ENCODE measurements at places on chromosomes 7 and 10.

- H3K36me3 ChIP-seq = no peaks in the 10 kb centered on the region
- H3K4me3 ChIP-seq = no peak overlapping the region
- H3K27me3 ChIP-seq = no peaks in the 10 kb centered on the region
- H3K27ac ChIP-seq = no peak overlapping the region
Observed at GRCh38 chr7:101932083-101932482, 114.7 kb downstream of the CUX1 start.

GRCh38 chr10:29473406-29474100 is 161.2 kb downstream of the SVIL start:
- H3K4me1 ChIP-seq = peaks cover 3% of the 10 kb centered on the region
- H3K27ac ChIP-seq = no peak overlapping the region
- no peaks in the 10 kb centered on the region for H3K27me3 ChIP-seq
- H3K4me3 ChIP-seq = no peak overlapping the region

- no peak for DNase-seq
- H3K36me3 ChIP-seq = no peaks in the 10 kb centered on the region
- H3K27ac ChIP-seq = no peak overlapping the region
- H3K4me3 ChIP-seq = no peak overlapping the region
- H3K27me3 ChIP-seq = peaks cover 16% of the 10 kb centered on the region
- H3K4me1 ChIP-seq = peaks cover 8% of the 10 kb centered on the region
Observed at GRCh38 chr10:21180604-21181003, 283.5 kb upstream of the NEBL start.

DNA sequence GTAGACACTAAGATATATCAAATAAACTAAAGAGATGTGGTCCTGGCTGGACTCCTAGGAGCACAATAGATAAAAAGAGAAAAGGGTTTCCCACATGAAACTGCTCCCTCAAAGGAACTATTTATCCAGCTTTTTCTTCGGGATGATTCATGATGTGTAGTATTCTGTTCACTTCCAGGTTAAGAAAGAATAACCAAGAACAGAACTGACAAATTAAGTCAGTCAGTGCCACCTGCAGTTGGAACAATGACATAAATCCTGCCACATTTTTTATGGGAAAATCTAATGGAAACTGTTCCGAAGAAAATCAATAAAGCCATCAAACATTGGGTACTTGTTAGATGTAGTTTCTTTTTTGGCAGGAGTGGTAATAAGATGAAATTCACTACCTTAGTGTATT is 87.1 kb downstream of the POLR1F start:
- no peaks in the 10 kb centered on the region for H3K36me3 ChIP-seq
- H3K27me3 ChIP-seq = no peaks in the 10 kb centered on the region
- H3K4me1 ChIP-seq = no peaks in the 10 kb centered on the region
- H3K27ac ChIP-seq = no peak overlapping the region
- H3K4me3 ChIP-seq = no peak overlapping the region

GRCh38 chr7:151487228-151487627 is 32.5 kb downstream of the RHEB start:
- H3K27ac ChIP-seq = no peak overlapping the region
- no peak for DNase-seq
- peaks cover 21% of the 10 kb centered on the region for H3K4me1 ChIP-seq
- H3K27me3 ChIP-seq = no peaks in the 10 kb centered on the region

GRCh38 chr10:60869652-60870415 is 74.2 kb downstream of the RHOBTB1 start:
- no peak overlapping the region for H3K27ac ChIP-seq
- H3K36me3 ChIP-seq = peaks cover 2% of the 10 kb centered on the region
- DNase-seq = no peak

GRCh38 chr7:40946549-40946948 is 756.3 kb downstream of the INHBA start:
- H3K4me1 ChIP-seq = no peaks in the 10 kb centered on the region
- no peaks in the 10 kb centered on the region for H3K36me3 ChIP-seq
- no peak overlapping the region for H3K4me3 ChIP-seq

DNA sequence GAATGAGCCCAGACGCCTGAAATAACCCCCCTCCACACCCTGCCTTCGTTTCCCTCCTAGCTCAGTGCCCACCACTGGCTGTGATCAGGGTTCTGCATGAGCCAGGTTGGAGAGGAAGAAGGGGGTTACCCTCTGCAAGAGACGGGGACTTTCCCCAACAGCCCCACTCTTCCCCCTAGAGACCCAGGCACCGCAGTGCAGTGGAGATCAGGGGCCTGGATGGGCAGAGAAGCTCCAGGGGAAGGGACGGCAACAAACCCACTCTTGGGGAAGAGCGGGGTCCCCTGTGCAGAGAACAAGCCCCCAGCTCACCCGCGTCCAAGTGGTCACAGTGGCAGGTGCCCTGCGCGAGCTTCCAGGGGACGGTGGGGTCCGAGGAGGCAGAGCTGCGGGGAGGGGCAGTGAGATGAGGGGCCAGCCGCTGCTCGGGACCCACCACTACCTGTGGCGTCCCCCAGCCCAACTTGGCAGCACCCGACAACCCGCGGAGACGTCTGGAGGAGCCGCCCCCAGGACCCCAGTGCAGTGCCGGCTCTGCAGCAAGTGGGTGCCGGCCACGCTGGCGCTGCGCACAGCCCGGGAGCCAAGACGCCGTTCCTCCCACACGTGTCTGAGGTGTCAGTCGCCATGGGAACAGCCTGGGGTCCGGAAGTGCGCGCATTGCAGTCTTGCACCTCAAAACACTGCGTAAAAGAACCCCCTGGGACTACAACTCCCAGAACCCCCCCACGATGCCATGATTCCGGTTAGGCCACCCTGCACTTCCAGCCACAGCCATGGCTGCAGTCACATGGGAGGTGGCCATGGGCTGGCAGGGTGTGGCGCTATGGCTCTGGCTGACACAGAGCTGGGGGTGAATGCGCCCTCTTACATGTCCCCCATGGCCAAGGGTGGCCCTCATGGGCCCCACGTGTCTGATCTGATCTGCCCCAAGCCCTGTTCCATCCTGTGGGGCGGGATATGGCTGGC is 45.8 kb upstream of the WIPI2 start:
- no peak for DNase-seq
- no peaks in the 10 kb centered on the region for H3K27me3 ChIP-seq
- H3K36me3 ChIP-seq = no peaks in the 10 kb centered on the region
- no peaks in the 10 kb centered on the region for H3K4me1 ChIP-seq
- H3K27ac ChIP-seq = no peak overlapping the region
- no peak overlapping the region for H3K4me3 ChIP-seq

GRCh38 chr10:6232846-6233724 is 30.4 kb downstream of the PFKFB3 start:
- H3K36me3 ChIP-seq = peaks cover 34% of the 10 kb centered on the region
- no peak overlapping the region for H3K4me3 ChIP-seq
- peaks cover 6% of the 10 kb centered on the region for H3K4me1 ChIP-seq
- DNase-seq = no peak
- no peaks in the 10 kb centered on the region for H3K27me3 ChIP-seq

Data from endothelial cell of umbilical vein (primary cell).